Activated gamma-delta T cell (primary cell): ENCODE measurements at places on chromosomes 4 and X.

GRCh38 chr4:84403656-84404055 lies 95.4 kb downstream of the NKX6-1 start:
- no peak for DNase-seq

- no peak for DNase-seq
These were observed 359.2 kb downstream of the CCSER1 start for GRCh38 chr4:90486346-90486745.

GRCh38 chr4:74319470-74319869 lies 11.2 kb downstream of the EPGN start:
- no peak for DNase-seq

DNA sequence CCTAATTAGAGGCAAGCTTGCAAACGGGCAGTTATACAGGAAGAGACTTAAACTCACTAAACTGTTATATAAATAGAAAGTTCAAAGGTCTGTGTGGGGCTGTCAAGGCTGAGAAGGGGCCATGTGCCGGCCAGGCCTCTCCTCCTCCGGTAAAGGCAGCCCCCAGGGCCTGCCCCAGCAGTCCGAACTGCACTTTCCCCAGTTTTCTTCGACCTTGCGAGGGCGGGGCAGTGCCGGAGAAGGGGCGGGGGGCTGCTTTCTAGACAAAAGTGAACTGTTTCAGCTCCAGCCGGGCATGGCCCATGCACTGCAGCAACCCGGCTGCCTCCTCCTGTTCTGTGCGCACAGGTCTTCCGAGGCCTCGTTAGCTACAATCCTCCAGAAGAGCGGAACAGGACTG lies 4.1 kb downstream of the AFF2 start:
- DNase-seq, result no peak

- no peak for DNase-seq
These were observed 42.3 kb downstream of the SHOX start for GRCh38 chrX:672931-673330.

- no peak for DNase-seq
These were observed 3.5 kb upstream of the IQSEC2 start for GRCh38 chrX:53284684-53285447.

DNA sequence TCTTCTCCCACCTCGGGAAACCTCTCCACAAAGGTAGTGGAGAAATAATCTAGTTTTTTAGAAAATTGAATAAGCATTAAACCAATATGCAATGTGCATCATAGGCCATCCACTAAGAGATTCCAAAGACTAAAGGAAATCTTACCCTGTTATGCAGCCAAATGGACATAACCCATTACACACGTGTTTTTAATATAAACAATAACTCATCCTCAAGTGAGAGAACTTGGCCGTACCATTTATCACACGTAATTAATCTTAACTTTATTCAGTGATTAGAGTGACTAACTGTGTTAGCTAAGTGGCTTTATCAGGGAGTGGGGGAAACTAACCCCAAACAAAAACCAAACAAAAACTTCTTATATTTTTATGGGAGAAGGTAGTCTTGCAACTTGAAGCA lies 57.8 kb downstream of the AFM start:
- no peak for DNase-seq

GRCh38 chr4:7007944-7008343 lies 35.2 kb upstream of the TADA2B start:
- no peak for DNase-seq

DNA sequence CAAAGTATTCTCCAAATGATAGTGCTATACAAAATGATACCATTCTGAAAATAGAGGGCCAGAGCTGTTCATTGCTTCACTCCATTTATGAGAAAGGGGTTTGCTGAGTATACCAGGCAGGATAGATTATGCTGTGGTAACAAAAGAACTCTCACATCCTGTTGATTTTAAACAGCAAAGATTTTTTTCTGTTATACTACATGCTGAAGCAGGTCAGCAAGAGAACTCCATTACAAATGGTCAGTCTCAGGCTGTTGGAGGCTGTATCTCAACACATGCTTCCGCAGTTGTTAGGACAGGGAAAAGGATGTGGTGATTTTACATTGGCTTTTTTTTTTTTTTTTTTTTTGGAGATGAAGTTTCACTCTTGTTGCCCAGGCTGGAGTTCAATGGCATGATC lies 13.7 kb upstream of the KLHL5 start:
- no peak for DNase-seq

GRCh38 chrX:43644124-43644701 lies 11.9 kb upstream of the MAOA start:
- DNase-seq, result no peak

GRCh38 chr4:179768996-179769395 lies 2326.8 kb upstream of the AGA start:
- DNase-seq, result no peak

GRCh38 chrX:111352424-111352823 lies 59.6 kb downstream of the DCX start:
- no peak for DNase-seq

- DNase-seq, result no peak
These were observed 793 bp downstream of the TSPAN7 start for GRCh38 chrX:38561951-38562719.

GRCh38 chr4:99357948-99358347 lies 5.4 kb upstream of the ADH1C start:
- no peak for DNase-seq

- no peak for DNase-seq
These were observed 184.4 kb downstream of the TENM3 start for GRCh38 chr4:182427554-182427953.

DNA sequence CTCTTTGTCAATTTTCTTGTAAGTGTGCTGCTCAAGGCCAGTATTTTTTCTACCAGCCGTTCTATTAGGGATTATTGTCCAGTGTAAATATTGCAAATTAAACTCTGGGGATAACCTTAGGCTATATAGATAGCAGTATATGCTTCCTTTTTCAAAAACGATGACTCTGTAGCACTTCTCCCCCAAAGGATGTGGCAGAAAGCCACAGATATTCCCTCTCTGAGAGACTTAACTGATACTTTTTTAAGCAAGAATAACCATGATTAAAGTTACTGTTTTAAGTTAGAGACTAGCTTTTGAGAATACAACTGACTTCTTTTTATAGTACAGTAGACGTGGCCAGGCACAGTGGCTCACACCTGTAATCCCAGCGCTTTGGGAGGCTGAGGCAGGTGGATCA lies 130.0 kb downstream of the FHIP1A start:
- no peak for DNase-seq

- no peak for DNase-seq
These were observed 837.6 kb downstream of the PDHA2 start for GRCh38 chr4:96677499-96677898.

- no peak for DNase-seq
These were observed 62.3 kb upstream of the SHOX start for GRCh38 chrX:568311-568710.

- DNase-seq, result no peak
These were observed 35.3 kb downstream of the CNOT6L start for GRCh38 chr4:77783895-77784294.

- DNase-seq, result no peak
These were observed 65.5 kb downstream of the MAML3 start for GRCh38 chr4:140088323-140088967.

- DNase-seq, result no peak
These were observed 27.6 kb downstream of the MAP3K15 start for GRCh38 chrX:19487520-19488200.

DNA sequence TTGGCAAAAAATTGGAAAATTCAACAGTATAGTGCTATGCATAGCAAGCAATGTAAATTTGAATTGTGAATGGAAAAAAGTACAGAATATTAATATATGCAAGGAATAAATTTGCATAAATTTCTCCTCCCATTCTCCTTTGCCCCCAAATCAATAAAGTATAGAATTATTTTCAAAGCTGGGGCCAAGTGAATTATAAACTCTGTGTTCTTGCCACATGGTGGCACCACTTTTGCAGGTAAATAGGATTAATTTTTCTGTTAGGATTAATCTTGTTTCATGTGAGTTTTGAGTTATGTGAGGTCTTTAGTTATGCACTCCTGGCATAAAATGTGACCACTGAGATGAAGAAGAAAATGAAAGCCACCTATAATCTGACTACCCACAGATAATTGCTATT lies 19.9 kb downstream of the COPS4 start:
- DNase-seq, result no peak

- no peak for DNase-seq
These were observed 139.3 kb downstream of the RNF150 start for GRCh38 chr4:140994015-140994414.

GRCh38 chr4:11038926-11039325 lies 354.4 kb upstream of the CLNK start:
- DNase-seq, result no peak

DNA sequence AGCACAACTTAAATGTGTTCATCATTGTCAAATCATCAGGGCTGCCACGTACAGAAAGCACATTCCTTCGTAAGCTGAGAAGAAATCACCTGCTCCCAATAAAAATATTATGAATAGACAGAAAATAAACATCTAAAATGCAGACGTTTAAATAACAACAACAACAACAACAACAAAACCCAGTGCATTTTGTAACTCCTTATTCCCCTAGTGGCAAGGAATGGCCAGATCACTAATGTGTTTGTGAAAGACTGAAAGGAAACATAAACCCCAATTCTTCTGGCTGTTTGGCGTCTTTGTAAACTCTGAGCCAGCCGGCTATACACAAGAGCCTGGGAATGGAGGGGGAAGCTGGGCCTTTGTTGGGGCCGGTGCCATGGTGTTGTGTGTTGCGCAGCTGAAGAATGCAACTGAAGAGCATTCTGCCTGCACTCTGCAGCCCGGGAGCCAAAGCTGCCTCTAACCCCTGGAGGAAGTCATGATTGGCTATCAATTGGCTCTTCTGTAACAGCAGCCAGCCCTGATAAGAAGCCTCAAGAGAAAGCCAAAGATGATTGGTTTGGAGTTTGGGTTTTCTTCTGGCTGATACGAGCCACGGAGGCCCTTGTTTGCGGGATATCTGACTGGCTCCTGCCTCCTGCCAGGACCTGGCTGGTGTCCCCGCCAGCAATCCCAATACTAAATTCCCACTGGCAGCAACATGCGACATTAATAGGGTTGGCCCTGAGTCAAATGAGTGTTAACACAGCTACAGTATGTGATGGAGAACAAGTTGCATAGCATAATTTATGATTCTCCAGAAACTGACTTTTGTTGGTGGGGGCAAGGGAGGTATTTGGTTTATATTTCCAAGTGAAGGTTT lies 89.7 kb upstream of the TFDP3 start:
- DNase-seq, result no peak
